ENCODE measurements at places on chromosomes 13 and 19. TPM values are rescaled to one million over a fixed set of nuclear protein-coding genes. Genes with fewer than 3 reads are reported as not detected.

GRCh38 chr19:11338121-11338520, 1.3 kb downstream of the RAB3D start:
- peaks cover 17% of the 10 kb centered on the region for H3K4me1 ChIP-seq
- no peaks in the 10 kb centered on the region for H3K27me3 ChIP-seq
- no peak overlapping the region for H3K4me3 ChIP-seq
- H3K27ac ChIP-seq: peak overlapping the region; percentile 88

- H3K4me3 ChIP-seq: no peak overlapping the region
- no peaks in the 10 kb centered on the region for H3K36me3 ChIP-seq
Observed at GRCh38 chr19:45660636-45661035, 7.4 kb upstream of the GIPR start.

DNA sequence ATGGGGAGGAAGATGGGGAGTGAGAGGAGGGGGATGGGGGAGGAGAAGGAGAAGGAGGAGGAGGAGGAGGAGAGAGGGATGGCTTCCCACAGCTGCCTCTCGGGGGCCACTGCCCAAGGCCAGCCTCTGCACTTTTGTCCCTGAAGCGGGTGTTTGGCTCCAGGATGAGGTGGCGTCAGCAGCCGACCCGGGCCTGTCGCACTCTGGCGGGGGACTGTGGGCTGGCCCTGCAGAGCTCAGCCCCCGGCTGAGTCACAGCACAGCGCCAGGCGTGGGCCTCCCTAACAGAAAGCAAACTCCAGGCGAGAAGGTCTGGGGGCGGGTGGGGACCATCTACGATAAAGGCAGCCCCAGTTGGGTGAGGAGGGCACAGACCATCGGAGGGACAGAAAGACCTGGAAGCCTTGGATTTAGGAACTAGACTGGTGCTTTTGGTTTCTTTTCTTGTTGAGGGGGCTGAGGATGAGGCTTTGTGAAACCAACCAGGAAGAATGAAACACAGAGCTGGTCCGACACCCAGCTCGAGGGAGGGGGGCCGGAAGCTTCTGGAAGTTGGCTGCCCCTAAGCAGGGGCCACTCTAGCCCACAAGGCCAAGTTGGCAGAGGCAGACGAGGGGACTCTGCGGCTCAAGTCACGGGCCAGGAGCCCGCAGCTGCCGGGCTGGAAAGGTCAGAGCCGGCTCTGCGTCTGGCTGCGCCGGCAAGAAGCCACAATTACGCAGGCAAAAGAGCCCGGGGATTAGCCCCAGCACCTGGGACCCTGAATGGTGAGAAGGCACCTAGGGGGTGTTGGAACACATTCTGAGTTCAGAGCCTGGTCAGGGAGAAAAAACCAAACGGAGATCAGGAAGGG, 18.2 kb downstream of the LSM4 start:
- H3K27me3 ChIP-seq: no peaks in the 10 kb centered on the region
- H3K4me1 ChIP-seq: peaks cover 69% of the 10 kb centered on the region
- H3K4me3 ChIP-seq: peak overlapping the region; percentile 46
- peak; percentile 94 for DNase-seq
- H3K36me3 ChIP-seq: peaks cover 14% of the 10 kb centered on the region

DNA sequence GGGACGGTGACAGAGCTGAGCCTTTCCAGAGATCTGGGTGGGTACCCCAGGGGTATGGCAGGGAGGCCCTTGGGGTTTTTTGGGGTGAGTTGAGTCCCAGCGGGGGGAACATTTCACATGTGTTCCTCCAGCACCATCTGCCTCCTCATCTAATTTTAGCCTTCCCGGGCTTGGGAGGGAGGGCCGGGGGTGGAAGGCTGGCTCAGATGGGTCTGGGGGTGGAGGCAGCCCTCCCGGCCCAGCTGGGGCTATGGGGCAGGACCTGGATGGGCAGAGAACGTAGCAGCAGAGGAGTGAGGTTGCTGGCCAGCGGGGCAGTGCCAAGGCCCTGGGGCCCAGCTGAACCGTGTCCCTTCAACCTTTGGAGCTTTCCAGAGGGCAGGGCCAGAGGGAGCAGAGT, 23.5 kb downstream of the ADGRL1 start:
- no peaks in the 10 kb centered on the region for H3K27me3 ChIP-seq
- peaks cover 2% of the 10 kb centered on the region for H3K36me3 ChIP-seq
- no peak overlapping the region for H3K27ac ChIP-seq
- H3K4me3 ChIP-seq: no peak overlapping the region
- no peak for DNase-seq

DNA sequence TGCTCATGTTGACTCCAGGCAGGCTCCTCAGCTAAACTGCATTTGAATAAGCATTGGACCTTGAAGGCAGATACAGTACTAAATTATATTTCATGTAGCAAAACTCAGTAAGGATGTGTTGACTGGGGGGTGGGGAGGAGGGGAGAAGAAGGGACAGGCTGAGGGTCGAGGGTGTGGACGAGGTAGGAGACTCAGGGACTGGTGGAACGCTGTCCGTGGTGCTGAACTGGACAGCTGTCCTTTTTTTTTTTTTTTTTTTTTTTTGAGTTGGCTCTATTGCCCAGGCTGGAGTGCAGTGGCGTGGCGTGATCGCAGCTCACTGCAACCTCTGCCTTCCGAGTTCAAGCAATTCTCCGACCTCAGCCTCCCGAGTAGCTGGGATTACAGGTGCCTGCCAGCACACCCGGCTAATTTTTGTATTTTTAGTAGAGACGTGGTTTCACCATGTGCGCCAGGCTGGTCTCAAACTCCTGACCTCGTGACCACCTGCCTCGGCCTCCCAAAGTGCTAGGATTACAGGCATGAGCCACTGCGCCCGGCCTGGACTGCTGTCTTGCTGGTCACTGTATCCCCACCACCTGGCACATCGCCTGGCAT, 33.2 kb upstream of the CASP14 start:
- DNase-seq: no peak
- no peak overlapping the region for H3K4me3 ChIP-seq
- H3K4me1 ChIP-seq: no peaks in the 10 kb centered on the region
- no peaks in the 10 kb centered on the region for H3K36me3 ChIP-seq
- no peaks in the 10 kb centered on the region for H3K27me3 ChIP-seq

- H3K27ac ChIP-seq: no peak overlapping the region
- H3K36me3 ChIP-seq: no peaks in the 10 kb centered on the region
- no peak overlapping the region for H3K4me3 ChIP-seq
- no peak for DNase-seq
- no peaks in the 10 kb centered on the region for H3K27me3 ChIP-seq
- no peaks in the 10 kb centered on the region for H3K4me1 ChIP-seq
Observed at GRCh38 chr19:17021793-17022590, 4.6 kb downstream of the CPAMD8 start.

CLEC4G gene
- total RNA-seq: 0.55 TPM
